ENCODE measurements at places on chromosomes 3 and 15.

DNA sequence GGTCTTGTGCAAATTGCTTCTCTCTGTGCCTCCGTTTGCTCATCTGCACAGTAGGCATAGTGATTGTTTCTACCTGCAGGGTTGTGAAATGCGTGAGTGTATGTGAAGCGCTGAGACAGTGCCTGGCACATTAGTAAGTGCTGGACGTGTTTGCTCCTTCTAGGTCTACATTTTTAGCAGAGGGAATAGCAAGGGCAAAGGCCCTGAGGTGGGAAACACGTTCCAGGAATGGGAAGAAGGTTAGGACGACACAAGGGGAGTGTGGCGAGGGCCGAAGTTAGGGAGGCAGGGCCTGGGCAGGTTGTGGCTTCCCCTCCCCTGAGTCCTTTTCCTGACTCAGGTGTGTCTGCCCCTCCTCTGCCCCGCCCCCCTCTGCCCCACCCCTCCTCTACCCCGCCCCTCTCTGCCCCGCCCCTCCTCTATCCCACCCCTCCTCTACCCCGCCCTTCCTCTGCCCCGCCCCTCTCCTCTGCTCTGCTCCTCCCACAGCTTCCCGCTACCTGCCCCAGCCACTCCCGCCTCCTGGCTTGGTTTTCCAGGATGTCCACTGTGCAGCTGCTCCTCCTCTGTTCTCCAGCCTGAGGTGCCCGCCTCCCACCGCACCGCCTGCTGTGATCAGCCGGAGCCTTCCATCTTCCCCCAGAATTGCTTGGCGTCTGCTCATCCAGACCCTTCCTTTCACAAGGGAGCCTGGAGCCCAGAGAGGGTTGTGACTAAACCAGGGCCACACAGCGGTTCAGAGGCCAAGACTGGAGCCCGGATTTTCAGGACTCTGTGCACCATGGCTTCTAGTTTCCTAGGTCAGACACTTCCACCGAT lies 31.1 kb upstream of the SMAD6 start:
- no peak for DNase-seq

- no peak for DNase-seq
These were observed 471.2 kb upstream of the UBE2E2 start for GRCh38 chr3:22731901-22732300.

- no peak for DNase-seq
These were observed 321.2 kb upstream of the TLE3 start for GRCh38 chr15:70418943-70419342.

GRCh38 chr15:82572311-82572710 lies 32.1 kb upstream of the RPS17 start:
- no peak for DNase-seq

DNA sequence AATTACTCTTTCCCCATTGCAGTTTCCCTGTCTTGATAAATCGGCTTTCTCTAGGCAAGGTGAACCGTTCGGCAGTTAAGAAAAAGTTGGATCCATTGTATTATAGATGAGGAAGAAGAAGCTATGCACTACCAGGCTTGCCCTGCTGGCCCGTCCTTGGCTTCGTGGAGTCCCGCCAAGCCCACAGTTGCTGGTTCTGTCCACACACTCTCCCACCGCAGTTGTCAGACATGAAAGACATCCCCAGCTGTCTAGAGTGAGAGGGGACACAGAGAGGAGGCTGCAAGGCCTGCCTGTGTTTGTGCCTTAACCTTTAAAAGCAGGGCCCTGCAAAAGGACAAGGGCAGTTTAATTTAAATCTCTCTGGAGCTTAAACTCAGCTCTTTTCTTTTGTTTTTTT lies 47.2 kb upstream of the PLCL2 start:
- no peak for DNase-seq

GRCh38 chr15:78241017-78241416 lies 6.7 kb upstream of the ACSBG1 start:
- peak; percentile 17 for DNase-seq

DNA sequence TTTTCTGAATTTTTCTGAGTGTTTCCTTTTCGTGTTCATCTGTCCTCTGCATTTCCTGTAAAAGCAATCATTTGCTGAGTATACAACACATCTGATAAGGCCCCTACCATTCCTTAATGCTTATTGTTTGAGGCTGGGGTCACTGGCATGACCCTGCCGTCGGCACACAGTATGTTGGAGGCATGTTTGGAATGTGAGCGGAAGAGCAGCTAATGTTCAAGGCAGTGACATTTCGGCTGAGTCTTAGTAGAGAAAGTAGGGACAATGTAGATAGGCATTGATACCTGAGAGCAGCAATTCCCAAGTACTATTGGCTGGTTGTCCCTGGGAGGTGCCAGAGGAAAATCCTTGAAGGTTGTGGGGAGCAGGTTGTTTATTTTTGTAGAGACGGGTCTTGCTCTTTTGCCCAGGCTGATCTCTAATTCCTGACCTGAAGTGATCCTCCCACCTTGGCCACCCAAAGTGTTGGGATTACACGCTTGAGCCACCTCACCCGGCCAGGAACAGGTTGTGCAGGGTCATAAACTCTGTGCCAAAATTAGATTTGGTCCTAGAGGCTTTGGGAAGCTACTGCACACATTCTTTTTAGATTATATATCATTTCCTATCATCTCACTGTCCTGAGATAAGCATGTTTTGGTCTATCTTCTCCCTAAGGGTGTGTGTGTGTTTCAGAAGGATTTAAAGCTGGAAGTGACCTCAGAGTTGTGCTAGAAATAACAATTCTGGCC lies 13.5 kb downstream of the PTPN23 start:
- no peak for DNase-seq

- DNase-seq: no peak
These were observed 779 bp upstream of the CTNNB1 start for GRCh38 chr3:41198526-41198925.

GRCh38 chr3:149603126-149604074 lies 54.4 kb downstream of the WWTR1 start:
- no peak for DNase-seq

- no peak for DNase-seq
These were observed 1.4 kb upstream of the RFTN1 start for GRCh38 chr3:16514755-16515353.

DNA sequence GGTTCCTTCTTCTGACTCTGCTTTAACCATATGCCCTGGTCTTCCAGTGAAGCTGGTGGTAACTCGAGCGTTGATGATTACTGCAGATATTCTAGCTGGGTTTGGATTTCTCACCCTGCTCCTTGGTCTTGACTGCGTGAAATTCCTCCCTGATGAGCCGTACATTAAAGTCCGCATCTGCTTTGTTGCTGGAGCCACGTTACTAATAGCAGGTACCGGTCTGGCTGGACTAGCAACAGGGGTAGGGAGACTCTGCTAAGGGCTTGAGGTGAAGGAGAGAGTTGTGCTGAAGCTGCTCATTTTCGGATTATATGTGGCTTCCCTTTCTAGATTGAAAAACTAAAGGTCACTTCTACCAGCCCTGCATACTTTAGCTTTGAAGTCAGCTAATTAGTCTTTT lies 16.8 kb downstream of the CLDN16 start:
- no peak for DNase-seq

DNA sequence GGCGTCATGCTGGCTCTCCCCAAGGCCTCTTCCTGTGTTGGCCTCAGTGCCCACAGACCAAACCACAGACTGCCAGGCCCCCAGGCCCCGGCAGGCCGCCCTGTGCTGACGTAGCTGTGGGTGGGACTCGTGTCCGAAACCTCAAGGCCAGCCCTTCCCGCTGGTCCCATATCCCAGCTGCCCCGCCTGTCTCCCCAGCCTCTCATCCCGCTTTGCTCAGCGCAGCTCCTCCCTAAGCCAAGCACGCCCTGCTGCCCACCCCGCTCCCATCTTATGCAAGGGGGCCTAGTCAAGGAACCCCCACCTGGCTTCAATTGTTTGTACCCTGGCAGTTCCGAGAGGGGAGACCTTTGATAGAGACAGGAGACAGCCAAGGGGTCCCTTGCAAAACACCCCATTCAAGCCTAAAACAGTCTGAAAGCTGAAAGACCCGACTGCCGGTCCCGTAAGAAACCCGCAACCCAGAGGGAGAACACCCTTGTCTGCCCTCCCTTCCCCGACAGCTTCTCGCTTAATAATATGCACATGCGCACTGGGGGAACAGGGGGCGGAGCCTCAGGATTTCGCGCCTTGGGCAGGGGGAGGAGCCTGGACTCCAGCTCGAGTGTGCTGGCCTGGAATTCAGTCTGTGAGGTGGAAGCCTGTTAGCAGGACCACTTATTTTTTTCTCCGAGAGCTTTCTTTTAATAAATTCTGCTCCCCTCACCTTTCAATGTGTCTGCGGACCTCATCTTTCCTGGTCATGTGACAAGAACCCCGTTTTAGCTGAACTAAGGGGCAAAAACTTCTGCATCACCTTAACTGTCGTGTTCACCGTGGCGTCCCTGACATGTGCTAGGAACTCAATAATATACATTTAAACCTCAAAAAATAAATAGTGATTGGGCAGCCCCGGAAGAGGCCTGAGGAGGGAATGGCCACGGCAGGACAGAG lies 17.2 kb downstream of the TNFAIP8L3 start:
- peak; percentile 40 for DNase-seq

GRCh38 chr3:164096352-164096751 lies 981.9 kb downstream of the SI start:
- no peak for DNase-seq

- DNase-seq: no peak
These were observed 298.8 kb upstream of the CTDSPL start for GRCh38 chr3:37562876-37563275.

- no peak for DNase-seq
These were observed 1441.5 kb downstream of the OTOL1 start for GRCh38 chr3:162938083-162938482.

DNA sequence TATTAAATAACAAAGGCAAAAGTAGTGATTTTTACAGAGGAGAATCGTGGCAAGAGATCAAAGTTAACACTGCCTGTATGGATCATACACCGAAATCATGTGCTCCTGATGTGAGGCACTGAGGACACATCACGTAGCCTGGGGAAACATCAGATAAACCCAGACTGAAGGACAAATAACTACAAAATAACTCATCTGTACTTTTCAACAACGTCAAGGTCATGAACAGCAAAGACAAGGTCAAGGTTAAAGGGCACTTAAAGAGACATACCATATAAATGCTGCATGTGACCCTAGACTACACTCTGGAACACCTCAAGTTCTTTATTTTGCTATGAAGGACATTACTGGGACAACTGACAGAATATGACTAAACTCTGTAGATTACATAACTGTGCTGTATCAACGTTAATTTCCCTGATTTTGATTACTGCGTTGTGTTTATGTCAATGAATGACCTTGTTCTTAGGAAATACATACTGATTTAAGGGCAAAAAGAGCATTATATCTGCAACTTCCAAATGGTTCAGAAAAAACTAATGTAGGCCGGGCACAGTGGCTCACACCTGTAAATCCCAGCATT lies 48.1 kb downstream of the CHSY1 start:
- DNase-seq: no peak

GRCh38 chr15:100330629-100331215 lies 11.1 kb downstream of the ADAMTS17 start:
- DNase-seq: no peak

DNA sequence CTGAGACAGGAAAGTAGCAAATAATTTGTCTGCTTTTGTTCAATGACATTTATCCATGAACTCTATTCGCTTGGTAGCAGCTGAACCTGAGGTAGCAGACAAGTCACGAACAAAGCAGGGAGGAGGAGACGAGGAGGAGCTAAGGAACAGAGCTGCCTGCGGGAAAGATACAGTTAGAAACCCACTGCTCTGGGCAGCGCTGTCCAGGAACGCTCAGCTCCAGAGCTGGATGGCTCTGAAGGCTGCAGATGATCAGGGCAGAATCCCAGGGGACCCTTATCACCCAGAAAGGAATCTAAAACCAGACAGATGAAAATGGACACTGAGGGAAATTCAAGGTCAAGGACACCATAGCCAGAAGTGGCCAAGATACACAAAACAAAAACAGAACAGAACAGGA lies 257.8 kb downstream of the CD47 start:
- DNase-seq: no peak

- no peak for DNase-seq
These were observed 166.4 kb upstream of the UBE2E2 start for GRCh38 chr3:23036728-23037127.

DNA sequence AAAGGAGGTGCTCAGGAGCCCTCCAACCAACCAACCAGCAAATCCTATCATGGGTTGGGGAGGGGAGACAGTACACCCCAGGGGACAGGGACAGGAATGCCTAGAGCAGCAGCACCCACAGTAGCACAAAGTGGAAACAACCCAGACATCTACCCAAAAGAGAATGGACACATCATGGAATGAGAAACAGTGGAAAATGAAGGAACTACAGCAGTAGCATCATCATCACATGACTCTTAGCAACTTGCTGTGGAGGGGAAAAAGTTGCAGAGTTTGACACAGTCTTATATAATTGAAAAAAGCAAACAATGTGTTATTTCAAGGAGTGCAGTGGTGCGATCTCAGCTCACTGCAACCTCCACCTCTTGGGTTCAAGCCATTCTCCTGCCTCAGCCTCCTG lies 11.0 kb downstream of the C3orf22 start:
- DNase-seq: no peak

DNA sequence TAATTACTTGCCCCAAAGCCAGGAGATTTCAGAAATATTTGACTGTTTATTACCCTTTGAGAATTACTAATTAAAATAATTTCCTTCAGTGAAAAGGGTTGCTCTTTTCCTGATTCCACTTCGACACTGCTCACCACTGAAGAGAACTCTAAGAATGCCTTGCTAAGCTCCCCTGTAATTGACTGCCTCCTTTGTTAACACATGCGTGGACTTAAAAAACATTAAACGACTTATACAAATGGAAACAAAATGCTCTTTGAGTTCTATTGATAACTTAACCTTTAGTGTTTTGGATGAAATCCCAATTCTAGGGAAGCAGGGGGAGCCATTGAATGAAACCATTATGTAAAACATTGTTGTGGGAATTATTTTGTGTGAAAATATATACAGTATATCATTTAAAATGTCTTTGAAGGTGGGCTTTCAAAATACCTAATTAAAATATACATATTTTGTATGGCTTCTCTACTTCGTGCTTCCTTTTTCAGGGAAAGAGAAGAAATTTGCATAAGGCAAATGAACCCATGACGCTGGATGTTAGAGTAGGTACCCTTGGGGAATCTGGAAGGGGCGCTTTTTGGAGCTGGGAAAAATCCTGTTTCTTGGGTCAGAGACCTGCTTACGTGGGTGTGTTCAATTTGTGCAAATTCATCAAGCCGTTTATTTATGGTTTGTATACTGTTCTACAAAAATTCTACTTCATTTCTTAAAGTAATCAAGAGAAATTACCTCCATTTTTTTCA lies 64.2 kb downstream of the WWTR1 start:
- no peak for DNase-seq

DNA sequence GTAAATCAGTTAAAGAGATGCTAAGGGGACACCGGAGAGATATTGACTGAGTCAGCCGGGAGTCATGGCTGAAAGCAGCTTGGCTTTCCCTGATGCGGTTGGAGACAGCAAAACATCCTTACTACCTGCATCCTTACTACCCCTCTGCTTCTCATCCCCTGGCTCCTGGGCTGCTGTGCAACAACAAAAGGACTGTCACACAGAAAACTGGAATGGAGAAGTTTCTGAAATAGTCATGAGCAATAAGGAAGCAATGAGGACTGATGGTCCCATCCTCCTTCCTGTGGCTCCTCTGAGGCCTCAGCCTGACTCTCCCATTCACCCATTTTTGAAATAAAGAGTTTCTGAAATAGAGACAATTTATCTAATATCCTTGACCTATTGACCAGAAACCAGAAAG lies 1.1 kb downstream of the HCLS1 start:
- no peak for DNase-seq
